ENCODE measurements at places on chromosomes 1 and 21. TPM values are rescaled to one million over a fixed set of nuclear protein-coding genes. Genes with fewer than 3 reads are reported as not detected.

DNA sequence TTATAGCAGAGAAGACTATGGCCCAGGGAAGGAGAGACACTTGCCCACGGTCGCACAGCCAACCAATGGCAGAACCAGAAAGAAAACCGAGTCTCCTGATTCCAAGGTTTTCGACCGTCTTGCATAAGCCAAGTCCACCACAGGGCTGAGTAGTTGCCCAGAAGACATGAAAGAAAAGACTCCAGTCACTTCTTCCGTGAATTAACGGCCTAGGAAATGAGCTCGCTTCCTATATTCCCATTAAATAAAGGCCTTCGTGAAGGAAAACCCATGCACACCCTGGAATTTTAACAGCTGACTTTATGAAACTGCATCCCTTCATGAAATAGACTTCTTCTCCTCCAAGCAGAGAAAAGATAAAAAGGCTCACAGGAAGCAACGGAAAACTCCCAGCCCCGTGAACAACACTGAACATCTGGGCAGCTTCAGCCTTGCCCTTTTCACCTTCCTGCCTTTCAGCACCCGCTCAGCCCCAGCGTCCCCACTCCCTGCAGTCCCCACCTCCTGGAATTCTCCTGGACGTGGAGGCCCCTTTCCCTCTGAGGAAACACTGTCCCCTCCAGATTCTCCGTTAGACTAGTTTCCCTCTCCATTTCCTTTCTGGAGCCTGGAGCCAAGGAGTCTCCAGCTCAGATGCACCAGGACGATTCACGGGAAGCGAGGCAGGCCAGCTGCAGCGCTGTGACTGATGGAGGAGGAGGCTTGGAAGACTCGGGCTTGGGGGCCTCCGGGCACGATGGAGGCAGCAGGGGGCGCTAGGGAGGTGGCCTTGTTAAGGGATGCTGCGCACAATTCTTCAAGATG, 2.7 kb upstream of the MYOC start:
- peak; percentile 73 for DNase-seq

Gene BPNT1
- 29.5 TPM for total RNA-seq

DNA sequence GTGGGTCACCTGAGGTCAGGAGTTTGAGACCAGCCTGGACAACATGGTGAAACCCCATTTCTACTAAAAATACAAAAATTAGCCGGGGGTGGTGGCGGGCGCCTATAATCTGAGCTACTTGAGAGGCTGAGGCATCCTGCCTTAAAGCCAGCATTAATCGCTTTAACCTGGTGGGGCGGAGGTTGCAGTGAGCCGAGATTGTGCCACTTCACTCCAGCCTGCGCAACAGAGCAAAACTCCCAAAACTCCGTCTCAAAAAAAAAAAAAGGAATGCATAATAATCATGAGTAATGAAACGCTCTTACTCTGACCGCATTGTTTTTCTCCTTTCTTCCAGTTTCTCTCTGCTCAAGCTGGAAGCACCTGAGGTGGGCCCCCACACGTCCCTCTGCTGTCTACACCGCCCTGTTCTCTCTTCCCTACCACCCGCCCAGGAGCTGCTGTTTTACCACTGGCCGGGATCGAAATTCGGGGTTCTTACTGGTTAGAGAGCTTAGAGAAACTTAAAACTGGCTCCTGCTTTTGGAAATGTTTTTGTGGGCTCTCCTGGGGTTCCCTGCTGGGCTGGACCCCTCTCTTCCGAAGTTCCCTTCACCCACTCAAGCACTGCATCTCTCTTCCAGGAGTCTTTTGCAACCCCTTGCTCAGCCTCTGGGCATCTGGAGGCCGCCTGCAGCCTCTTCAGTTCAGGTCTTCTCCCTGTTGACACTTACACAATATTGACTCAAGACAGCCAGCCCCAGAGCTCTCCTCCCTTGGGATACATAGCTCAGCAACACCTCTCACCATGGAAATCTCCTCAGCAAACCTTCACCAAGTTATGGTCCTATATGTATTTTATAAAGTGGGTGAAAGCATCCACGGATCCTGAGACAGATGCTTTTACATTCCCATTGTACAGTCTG, 62.5 kb downstream of the FAM163A start:
- DNase-seq: no peak

DNA sequence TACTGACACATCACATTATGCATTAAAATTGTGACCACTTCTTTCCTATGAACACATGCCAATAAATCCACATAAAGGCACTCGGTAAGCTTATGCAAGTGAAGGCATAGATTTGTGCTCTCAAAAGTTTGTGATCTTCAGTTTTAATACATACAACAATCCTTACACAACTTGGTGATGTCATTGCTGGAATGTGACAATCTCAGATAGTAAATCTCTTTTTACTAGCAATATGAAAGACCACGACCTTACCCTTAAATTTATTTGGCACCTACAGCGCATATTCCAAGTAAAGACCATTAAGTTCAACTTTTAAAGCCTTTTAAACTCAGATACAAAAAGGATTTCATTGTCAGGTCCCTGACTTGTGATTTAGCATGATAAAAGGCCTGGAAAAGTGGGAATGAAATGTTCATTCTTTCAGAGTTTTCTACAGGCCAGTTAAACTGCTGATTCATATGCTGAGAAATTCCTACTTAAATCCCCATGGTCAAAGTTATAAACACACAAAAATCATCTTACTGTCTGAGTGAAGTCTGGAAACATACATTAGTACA, 157.4 kb downstream of the SIPA1L2 start:
- DNase-seq: peak; percentile 74

GRCh38 chr1:111831153-111831552, 75.5 kb downstream of the DDX20 start:
- DNase-seq: no peak

- no peak for DNase-seq
These were observed 2.7 kb downstream of the KHDC4 start for GRCh38 chr1:155931332-155932038.

- DNase-seq: no peak
These were observed 47.4 kb upstream of the TNFSF18 start for GRCh38 chr1:173098117-173098516.

DNA sequence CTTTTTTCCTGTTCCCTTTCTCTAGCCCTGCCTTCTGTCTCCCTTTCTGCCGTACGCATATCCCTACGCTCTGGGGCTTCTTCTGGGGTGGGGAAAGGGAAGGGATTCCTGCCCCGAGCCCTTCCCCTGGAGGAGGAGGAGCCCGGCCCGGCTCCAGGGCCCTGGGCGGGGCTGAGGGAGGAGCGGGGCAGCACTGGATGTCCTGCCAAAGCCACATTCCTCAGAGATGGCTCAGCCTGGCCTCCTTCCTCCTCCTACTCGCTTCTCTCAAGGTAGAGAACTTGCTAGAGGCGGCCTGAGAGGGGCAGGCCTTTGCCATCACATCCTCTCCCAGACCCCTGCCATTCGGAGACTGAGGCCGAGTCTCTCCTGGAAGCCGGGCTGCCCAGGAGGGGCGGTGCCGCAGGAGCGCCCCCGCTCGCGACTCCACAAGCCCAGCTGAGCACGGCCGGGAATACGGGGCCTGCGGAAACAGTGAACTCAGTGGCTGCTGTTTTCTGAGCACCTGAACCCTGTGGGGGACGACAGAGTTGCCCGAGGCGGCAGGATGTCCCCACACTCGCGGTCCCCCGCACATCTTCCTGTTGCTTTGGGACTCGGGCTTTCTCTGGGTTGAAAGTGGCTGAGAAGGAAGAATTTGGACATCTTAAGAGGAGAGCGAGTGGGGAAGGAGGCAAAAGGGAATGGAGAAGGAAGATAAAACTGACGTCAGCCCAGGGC, 12.2 kb downstream of the ADAMTSL4 start:
- peak; percentile 99 for DNase-seq

Gene SLC25A34
- 0.44 TPM for total RNA-seq

DNA sequence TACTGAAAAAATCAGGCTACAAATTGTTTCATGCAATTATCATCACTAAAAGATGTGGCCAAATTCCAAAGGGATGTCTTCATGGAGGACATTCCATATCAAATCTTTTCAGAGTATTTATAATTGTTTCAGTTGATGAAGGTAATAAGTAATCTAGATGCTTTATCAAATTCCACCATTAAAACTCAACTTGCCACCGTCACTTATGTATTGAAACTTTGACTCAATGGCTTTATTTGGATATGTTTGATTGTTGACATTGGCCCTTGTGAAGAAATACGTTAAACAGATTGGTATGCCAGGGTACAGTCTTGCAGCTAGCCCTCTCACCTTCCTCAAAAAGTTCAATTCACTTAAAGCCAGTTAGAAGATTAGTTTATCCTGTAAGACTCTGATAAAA, 32.2 kb upstream of the PALMD start:
- DNase-seq: no peak

DNA sequence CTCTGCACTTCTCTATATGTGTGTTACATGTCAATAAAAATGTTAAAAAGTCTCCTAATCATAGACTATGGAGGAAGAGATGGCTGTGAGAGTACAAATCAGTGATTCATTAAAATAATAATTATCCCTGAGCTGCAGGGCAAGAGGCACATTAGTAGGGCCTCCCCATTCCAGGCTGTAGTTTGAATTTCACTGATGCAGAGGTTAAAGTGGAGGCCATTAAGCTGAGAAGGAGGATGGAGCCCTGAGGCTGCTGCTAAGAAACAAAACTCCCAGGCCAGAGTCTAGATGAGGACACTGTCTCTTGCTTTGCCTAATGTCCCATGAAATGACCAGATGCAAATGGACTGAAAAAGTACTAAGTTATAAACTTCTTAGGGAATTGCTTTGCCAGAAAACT, 89.1 kb upstream of the WDR26 start:
- DNase-seq: peak; percentile 44

DNA sequence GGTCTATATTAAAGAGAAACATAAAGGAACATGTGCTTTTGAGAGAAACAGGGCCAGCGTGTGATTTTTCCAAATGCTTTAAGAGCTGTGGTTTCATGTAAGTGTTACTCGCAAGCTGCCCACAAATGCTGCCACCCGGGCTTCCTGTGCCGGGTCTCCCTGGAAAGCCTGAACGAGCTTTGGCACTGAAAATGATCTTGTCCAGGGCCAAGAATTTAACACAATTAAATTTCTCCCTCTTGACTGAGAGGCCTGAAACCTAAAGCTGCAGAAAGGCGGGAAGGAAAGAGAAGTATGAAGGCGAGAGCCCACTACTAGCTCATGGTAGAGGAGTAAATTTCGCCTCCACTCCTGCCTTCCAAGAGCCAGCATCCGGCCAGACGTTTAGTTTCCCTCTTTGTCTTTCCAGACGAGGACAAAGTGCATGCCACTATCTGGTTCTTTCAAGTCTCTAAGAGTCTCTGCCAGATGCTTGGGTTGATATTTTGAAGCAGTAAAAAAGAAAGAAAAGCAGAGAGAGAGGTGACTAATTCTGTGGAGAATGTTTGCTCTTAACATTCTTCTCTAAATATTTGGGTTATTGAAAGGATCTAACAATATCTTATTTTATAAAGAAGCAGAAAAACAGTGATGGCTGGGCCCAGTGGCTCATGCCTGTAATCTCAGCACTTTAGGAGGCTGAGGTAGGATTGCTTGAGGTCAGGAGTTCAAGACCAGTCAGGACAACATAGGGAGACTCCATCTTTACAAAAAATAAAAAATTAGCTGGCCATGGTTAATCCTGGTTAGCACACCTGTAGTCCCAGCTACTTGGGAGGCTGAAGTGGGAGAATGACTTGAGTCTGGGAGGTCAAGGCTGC, 100.0 kb upstream of the HNRNPU start:
- peak; percentile 92 for DNase-seq

GRCh38 chr1:228208831-228209551, 1.1 kb downstream of the OBSCN start:
- no peak for DNase-seq

Gene LENEP
- not detected for total RNA-seq

- no peak for DNase-seq
These were observed 34.1 kb upstream of the C1orf21 start for GRCh38 chr1:184352776-184353175.

Gene IPO9
- total RNA-seq: 31.3 TPM

- DNase-seq: no peak
These were observed 1.1 kb downstream of the GPR25 start for GRCh38 chr1:200873671-200874397.

DNA sequence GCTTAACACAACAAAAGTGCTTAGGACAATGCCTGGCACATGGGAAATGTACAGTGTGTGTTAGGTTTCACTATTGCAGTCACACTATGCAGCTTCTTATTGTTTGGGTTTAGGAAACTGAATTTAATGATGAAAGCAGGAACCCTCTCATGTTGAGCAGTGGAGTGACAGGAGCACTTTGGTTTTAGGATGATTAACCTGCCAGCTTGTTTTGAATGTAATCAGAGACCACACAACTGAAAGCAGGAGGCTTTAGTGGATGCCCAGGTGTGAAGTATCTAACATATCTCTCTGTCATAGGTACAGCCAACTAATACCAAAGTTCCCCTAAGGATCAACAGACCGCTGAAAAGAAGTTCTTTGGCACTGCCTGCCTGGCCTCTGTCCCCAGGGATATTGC, 406.9 kb upstream of the USP24 start:
- no peak for DNase-seq

GRCh38 chr1:240310226-240310925, 218.7 kb downstream of the FMN2 start:
- DNase-seq: peak; percentile 81

- DNase-seq: peak; percentile 12
These were observed 49.5 kb upstream of the IFFO2 start for GRCh38 chr1:19006000-19006399.

Gene RRP1
- 29.8 TPM for total RNA-seq

Gene CHAF1B
- 14.4 TPM for total RNA-seq

DNA sequence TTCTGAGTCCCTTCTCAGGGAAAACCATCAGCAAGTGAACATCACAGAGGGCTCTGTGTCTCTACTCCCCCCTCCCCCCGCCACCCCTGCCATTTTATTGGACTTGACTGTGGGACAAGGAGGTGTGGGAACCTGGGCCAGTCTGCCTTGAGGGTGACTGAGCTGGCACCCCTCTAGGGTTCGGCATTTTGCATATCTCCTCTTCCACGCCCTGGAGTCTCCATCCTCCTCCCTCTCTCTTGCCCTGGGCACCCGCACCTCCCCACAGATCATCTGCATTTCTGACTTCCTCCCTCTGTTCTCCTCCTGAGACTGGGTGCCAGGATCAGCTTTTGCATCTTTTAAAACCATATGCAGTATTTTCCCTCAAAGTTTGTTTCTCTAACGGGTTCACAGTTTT, 107.1 kb upstream of the ERRFI1 start:
- peak; percentile 90 for DNase-seq

DNA sequence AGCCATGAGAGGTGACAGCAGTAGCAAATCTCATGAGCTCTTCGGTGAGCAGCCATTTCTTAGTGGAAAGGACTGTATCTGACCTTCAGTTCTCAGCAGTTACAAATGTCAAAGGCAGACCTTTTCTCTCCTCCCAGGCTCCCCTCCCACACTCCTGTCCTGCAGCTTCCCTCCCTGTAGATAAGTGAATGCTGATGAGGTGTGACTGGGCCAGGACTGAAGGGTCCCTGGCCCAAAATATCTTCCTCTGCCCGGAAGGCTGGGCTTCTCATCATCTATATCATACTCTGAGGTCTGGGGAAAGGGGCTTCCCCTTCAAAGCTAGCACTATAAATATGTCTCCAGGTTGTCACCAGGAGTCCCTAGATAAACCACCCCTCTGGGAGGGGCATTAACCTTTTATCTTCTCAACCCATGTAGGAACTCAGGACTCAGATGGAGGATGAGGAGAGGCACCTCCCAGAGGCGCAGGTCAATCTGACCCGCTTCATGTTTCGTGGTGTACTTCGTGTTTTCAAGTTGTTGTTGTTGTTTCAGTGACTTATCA, 3.6 kb upstream of the ADAMTSL4 start:
- no peak for DNase-seq
